Fibroblast of villous mesenchyme (primary cell): ENCODE measurements at places on chromosomes 6 and 20. TPM values are rescaled to one million over a fixed set of nuclear protein-coding genes. Genes with fewer than 3 reads are reported as not detected.
A peak's percentile ranks its signal among the peaks of the same experiment; 100 is the strongest.

- DNase-seq: no peak
Observed at GRCh38 chr20:47428851-47429336, 72.4 kb upstream of the ZMYND8 start.

NINL gene
- 8.2 and 10.3 TPM in 2 replicates for total RNA-seq

DNA sequence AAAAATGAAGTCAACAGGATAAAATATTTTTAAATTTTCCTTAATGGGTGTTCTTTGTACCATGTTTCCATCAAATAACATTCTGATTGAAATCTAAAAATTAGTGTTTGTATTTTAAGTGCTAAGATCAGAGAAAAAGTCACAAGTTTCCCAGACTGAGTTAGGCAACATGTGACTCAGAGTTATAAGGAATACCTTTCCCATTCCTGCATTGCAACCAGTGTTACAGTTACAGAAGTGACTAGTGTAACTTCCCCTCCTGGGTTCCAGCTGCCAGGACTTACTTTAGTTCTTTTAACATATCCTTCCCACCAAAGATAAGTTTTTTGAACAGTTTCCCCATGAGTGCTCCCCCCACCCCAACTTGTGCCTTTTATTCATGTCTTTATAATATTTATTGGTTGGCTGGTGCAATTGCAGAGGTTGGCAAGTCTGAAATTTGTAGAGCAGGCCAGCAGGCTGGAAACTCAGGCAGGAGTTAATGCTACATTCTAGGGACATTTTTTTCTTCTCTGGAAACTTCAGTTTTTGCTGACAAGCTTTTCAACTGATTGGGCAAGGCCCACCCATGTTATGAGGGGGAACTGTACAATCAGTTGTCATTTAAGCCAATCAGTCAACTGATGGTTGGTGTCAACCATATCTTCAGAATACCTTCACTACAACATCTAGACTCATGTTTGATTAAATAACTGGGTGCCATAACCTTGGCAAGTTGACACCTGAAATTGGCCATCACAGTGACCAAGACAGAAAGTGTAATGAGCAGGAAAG lies 22.9 kb upstream of the ESR1 start:
- peak; percentile 15 for DNase-seq

C20orf204 gene
- total RNA-seq: 0.43 and 0.97 TPM in 2 replicates
